ENCODE measurements at places on chromosomes 5 and 9. TPM values are rescaled to one million over a fixed set of nuclear protein-coding genes. Genes with fewer than 3 reads are reported as not detected.

DNA sequence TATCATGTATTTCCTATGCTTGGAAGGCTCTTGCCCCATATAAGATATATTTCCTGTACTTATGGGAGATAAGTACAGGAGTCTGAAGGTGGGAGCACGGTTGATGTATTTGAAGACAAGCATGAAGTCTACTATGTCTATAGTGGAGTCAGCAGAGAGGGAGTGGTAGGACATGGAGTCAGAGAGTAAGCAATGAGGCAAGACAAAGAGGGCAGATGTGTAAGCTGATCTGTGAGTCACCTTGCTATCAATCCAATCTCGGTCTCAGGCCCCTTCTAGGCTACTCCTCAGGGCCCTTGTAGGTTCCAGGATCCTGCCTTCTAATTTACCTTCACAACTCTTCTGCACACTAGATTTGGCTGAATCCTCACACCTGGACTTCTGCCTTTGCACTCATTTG lies 105.5 kb downstream of the MACIR start:
- no peak for DNase-seq

GRCh38 chr9:95815133-95815532 lies 60.4 kb upstream of the ERCC6L2 start:
- no peak for DNase-seq

DNA sequence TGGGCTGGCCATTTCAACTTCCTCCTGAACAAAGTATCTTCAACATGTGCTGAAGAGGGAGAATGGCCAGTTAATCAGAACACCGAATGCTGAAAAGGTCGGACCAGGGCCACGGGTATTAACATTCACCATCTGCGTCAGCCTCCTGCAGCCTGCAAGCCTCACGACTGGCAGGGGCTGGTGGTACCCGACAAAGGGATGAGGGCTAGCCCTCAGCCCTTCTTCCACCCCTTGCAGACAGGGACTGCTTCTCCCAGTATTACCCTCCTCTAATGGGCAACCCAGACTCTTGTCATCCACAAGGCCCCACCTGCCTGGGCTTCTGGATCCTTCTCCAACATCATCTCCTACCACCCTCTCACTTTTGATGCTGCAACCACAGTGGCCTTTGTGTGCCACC lies 246.6 kb downstream of the FSTL4 start:
- DNase-seq = no peak

DNA sequence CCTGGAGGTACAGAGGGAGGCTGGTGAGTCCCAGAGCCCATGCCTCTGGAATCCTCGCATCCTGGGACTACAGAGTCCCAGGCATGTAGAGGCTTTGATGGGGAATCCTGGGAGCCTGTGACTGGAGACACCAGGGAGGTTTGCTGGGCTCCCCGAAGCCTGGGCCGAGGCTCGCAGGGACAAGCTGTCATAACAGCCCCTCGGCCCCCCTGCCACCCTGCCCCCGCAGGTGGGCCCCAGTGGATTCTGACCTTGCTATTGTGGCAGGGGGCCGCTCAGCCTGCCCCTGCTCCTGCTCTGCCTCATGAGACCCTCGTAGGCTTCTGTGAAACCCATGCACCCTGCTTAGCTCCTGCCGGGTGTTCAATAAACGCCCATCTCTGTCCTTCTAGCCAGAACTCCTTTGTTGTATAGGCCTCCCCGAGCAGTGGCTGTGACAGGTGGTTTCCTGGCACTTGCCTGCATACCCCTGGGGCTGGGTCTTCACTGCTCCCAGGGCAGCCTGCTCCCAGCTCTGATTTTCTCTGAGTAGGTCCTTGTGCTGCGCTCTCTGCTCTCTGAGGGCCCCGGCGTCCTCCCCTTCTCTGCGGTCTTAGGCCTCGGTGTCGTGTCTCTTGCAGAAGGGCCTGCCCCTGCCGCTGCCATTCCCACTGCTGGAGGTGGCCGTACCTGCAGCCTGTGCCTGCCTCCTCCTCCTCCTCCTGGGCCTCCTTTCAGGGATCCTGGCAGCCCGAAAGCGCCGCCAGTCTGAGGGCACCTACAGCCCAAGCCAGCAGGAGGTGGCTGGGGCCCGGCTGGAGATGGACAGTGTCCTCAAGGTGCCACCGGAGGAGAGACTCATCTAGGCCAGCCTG lies 20.4 kb downstream of the CRB2 start:
- no peak for DNase-seq

- no peak for DNase-seq
Observed at GRCh38 chr9:136377341-136378169, 4.1 kb upstream of the CARD9 start.

DNA sequence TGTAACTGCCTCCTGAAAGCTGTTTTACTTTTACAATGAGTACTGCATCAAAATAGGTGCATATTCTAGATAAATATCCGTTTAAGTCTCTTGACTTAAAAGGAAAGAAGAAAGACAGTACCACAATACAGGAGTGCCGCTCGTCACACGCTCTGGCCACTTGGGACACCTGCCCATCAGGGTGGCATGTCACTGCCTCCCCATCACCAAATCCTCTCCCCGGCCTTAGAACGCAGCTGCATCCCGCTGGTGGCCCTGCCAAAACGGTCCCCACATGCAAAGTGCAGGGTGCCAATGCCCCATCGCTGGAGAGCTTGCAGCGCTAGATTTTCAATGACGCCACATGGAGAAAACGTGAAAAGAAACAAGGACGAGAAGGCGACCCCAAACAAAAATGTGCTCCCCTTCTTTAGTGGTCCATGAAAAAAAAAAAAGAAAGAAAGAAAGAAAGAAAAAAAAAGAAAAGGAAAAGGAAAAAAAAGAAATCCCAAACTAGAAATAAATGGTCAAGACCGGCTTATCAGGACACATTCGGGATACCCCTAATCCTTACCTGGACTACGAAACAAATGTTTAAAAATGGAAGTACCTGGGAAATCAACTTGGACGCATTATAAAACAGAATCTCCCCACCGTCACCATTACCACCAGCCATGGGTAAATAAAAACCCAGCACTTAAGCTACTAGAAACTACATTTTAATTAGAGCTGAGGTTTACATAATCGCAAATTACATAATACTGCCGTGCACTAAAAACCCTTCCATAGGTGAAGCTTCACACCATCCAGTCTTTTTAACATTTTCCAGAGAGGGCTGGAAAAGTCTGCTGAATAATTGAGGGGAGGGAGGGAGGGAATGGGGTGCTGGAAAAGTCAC lies 1.0 kb downstream of the ANKH start:
- no peak for DNase-seq

GRCh38 chr5:175343308-175343707 lies 100.7 kb downstream of the DRD1 start:
- DNase-seq = no peak

DNA sequence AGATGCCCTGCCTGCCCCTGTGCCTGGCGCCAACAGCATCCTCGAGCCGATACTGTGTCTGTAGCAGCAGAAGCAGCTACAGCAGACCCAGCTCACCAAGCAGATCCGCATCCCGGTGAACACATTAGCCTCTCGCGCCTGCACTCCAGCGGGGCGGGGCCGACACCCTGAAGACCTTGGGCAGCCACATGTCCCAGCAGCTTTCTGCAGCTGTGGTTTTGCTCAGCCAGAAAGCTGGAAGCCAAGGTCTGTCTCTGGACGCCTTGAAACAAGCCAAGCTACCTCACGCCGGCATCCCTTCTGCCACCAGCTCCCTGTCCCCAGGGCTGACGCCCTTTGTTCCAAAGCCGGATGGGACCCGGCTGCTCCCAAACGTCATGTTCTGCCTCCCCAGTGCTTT lies 59.6 kb downstream of the ACTBL2 start:
- no peak for DNase-seq

DNA sequence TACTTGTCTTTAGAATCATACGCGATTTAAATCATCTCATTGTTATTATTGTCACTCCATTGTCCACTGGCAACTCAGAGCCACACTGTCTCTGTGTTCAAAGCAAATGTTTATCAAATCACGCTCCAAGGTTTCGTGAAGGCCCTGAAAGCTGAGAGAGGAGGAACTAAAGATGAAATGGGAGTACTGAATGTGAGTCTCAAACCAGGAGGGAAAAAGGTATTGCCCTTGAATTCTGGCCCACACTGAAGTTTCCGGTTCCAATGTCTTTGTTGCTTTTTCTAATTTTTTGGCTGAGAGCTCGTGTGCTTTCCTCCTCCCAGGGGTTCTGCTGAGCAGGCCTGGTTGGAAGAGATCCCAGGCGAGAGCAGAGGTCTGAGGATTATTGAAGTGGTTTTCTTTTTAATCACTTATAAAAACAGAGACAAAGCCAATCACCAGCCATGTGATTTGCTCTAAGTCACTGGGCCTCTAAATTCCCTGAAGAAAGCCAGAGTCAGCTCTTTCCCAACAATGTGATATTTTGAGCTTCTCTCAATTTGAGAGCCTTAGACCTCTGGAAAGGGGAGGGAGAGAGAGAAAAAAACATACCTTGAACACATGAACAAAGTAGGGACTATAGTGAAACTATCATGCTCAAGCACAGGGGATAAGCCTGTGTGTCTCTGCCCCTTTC lies 420.8 kb upstream of the GRAMD2B start:
- peak; percentile 68 for DNase-seq

DNA sequence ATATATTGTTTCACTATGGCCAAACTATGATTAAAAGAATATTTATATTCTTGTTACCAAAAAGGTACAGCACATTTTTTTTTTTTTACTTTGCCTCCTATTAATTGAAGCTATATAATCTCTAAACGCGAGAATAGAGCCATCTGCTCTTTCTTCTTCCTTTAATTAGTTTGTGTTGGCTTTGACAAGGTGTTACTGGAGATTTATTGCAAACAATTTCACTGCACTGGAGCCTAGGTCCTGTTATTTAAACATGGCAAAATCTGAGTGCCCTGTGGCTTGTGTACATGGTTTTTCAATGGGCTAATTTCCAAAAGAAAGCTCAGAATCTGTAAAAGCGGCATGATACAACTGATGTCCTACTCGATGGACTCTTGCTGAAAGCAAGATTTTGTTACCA lies 40.8 kb upstream of the GABRG2 start:
- no peak for DNase-seq

- DNase-seq = no peak
Observed at GRCh38 chr9:99398241-99398640, 176.2 kb downstream of the SEC61B start.

DNA sequence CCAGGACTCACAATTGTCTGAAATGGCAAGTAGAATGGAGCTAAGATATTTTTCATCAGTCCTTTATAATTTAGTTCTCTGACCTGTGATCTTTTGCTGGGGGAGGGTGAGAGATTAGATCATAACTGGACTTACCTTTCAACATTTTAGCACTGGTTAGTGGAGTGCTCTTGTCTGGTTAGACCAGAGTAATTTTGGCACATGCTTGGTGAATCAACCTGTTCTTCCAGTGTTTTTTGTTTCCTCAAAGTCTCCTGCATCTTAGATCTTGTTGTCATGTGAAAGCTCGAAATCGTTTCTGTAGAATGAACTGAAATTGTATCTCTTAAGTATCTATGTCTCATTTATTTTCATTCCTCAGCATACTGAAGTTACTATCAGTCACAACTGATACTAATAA lies 122.4 kb downstream of the TLE4 start:
- no peak for DNase-seq

DNA sequence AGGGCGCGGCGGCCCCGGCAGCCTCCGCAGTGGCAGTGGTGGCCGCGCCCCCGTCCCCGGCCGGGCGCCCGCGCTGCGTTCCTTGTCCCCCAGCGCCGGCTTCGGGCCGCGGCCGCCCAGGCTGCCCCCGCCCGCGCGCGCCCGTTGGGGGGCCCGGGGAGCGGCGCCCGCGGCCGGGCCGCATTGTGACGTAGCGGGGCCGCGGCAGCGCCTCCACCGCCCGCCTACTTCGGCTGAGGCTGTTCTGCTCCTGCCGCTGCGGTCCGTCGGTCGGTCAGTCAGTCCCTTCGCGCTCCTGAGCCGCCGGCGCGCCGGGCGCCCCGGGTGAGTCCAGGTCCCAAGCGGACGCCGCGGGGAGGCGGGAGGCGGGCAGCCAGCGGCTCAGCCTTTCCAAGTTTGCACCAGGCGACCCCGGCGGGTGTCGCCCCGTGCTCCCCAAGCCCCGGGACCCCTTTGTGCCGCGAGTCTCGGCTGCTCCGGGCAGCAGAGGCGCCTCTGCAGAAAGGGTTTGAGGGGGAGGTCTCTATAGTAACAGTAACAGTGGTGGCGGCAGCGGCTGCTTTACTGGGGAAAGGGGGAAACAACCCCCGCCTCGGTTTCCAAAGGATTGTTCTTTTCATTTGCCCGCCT lies at the start of gene SNCAIP:
Gene SNCAIP, plus strand, starts transcription at position 277 of the 630 bp plus-strand sequence. CDS start 78,898 bp downstream, outside the sequence.
- DNase-seq = peak; percentile 84

GRCh38 chr5:144374637-144375036 lies 204.0 kb downstream of the KCTD16 start:
- no peak for DNase-seq

- DNase-seq = no peak
Observed at GRCh38 chr5:167987490-167988280, 303.8 kb upstream of the WWC1 start.

GRCh38 chr5:78046006-78046405 lies 248.5 kb downstream of the AP3B1 start:
- no peak for DNase-seq

DNA sequence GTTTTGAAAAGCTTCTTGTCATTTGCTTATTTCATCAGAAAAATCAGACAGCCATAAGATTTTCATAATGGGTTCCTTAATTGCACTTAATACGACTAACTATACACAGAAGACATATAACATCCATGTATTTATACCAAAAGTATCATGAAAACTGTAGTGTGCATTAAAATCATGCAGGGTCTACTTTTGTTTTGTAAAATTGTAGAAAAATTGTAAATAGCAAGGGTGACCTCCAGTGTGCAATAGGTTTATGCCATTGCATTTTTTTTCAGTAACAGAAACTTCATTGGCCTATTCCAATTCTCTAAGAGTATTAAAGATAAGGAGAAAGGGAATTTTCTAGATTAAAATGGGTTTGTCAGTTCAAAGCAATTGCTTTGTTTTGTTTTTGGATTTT lies 307.6 kb downstream of the KIAA0825 start:
- DNase-seq = no peak

DNA sequence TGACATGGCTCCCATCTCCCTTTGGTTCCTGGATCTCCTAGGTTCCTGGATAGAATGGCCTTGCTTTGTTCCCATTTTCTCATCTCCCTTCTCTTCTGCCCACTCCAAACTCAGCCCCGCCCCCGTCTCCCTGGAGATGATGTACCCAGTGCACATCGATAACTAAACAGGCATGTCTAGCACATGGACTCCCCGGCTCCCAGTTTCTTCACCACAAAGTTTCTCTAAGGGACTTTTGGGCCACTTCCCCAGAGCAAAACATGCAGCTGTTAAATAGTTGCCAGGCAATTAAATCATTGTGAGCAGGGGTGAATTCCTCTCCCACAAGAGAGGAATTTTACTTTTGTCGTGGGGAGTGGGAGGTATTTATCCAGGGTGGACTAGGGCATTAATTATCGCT lies 259.0 kb downstream of the GADD45G start:
- no peak for DNase-seq

DNA sequence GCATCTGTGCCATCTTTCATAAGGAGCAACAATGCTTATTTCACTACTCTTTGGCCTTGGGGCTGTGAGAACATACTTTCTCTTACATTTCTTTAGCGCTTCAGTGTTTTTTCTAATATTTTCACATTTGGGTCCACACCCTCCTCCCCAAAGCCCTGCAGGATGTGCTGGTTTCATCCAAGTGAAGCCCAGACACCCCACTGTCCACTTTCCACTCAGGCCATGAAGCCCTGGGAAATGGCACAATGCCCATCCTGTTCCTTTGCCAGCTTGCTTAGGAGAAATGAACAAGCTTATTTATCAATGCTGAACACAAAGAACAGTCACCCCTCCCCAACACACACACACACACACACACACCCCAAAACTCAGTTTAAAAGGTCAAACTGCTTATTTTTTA lies 17.3 kb upstream of the TMOD1 start:
- DNase-seq = peak; percentile 42

Gene CXCL14
- total RNA-seq = 15.6 TPM

Gene FOXD4L3
- total RNA-seq = not detected

Gene HAVCR1
- not detected for total RNA-seq

Gene ARL10
- total RNA-seq = 5.4 TPM

Gene IL33
- total RNA-seq = 21.0 TPM

Gene EDIL3
- total RNA-seq = 19.9 TPM

Gene F2RL1
- total RNA-seq = 6.7 TPM

Measured in stomach (tissue), 19 donors.